Stimulated activated CD8-positive, alpha-beta memory T cell treated with anti-CD3 and anti-CD28 coated beads, Interleukin-4, amount 100 ng/mL, for 4 hours (primary cell): ENCODE measurements at places on chromosomes 1 and 21.

DNA sequence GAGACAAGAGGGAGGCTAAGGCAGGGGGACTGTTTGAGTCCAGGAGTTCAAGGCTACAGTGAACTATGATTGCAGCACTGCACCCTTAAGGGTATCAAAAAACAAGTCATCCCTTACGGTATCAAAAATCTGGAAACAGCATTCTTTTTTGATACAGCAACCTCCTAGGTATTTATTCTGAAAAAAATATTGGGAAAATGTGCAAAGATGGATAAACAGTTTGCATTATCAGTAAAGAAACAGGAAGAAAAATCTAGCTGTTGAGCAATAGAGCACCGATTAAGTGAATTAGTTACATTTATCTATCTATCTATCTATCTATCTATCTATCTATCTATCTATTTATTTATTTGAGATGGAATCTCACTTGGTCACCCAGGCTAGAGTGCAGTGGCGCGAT is 56.7 kb upstream of the SCAF4 start:
- no peak for DNase-seq

GRCh38 chr1:204751883-204752687 is 66.5 kb upstream of the LRRN2 start:
- no peak for DNase-seq

DNA sequence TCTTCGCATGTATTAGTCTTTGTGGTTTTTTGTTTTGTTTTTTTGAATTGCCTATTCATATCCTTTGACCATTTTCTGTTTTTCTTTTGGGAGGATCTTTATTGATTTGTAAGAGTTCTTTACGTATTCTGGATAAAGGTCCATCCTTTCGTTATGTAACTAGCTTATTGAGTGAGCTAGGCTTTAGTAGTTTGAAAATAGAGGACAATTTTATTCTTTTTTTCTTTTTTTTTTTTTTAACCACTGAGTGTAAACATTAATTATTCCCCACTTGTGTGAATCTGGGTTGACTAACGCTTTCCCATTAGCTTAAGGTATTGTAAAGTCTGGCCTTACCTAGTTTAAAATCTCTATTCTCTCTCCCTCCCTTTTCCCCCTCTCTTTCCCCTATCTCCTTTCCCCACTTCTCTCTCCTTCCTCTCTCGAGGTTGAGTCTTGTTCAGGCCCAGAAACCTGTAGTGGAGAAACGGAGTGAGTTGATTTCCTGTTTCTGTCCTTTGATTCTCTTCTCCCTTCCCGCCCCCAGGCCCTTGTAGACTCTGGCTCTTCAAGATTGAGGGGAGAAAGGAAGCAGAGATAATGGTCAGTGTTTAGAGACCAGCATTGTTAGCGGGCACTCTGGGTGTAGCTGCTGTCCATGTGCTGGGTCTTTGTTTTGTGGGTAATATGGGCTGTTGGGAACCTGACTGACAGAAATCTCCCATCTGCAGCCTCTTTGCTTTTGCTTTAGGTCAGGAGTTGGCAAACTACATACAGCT is 1.5 kb downstream of the MORC3 start:
- no peak for DNase-seq

GRCh38 chr1:15934211-15935055 is 41.5 kb downstream of the ZBTB17 start:
- DNase-seq, result no peak

DNA sequence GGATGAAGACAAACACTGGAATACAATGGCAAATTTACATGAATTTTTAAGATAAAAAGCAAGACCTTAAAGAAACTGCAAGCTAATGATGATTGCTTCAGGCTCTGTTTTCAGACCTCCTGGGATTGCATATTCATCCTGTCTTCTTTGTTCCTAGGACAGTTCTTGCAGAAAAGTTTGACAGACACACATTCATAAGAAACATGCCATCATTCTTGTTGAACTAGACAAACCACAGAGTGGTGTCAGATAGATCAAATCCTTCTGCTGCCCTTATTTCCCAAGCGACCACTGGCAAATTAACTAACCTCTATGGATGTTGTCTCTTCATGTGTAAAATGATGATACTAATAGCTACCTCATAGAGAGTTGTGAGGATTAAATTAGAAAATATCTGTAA is 181.3 kb downstream of the KCTD3 start:
- no peak for DNase-seq

DNA sequence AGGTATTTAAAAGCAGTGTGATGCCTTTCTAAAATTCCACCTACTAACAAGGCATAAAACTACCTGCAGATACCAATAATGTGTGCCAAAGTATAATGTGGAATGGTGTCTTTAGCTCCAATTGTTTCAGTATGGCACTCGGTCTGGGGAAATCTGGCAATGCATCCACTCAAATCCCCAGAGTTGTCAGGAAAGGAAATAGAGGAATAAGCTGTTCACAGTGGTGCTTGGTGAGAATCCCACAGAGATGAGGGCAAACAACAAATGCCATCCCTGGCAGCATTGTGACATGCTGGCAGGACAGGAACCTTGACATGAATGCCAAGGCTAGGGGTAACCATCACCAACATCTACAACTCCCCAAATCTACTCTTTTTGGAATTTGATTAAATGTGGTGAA is 240.7 kb downstream of the BARHL2 start:
- no peak for DNase-seq

DNA sequence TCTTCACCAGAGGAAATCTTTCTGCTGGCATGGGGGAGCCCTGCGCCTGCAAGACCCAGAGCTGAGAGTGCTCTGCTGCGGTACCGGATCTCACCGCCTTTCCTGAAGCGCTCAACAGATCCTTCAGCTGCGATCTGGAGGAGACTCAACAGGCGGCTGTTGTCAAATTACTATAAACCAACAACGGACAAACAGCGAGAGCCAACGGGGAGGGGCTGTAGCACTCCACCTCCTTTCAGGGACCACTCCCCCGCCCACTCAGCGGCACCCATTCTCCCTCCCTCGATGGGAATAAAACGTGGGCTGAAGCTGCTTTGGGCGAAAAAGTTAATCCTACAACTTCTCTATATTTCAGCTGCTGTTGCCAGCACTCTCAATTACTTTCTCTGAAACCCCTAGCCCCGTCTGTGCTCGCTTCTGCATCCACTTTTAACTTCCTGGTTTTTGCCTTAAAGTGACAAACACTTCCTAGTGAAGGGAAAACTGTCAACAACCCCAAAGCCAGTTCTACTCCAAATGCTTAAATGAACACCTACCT is at the start of gene FMO5:
FMO5 (minus strand) TSS at position 147 of the 538 bp plus-strand sequence. CDS start 310 bp downstream, outside the sequence.
- DNase-seq, result peak; percentile 12

DNA sequence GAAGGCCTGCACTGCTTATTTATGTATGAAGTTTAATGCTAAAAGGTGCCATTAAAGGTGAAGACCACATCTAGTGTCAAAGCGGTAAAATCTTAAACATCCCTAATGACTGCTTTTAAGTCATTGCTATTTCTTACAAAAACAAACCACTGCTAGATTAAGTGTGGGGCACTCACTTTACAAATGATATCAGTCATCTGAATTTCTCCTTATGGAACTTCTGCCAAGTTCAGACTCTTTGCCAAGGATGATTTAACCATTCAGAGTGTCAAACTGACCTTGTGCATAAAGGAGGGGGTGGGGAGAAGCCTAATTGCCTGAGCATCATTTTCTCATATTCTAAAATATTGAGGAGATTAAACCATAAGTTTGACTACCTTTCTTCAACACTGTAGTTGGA is 271.5 kb downstream of the TGFB2 start:
- DNase-seq, result no peak

- DNase-seq, result no peak
Measured at GRCh38 chr1:194919146-194919545, 1689.1 kb downstream of the KCNT2 start.

DNA sequence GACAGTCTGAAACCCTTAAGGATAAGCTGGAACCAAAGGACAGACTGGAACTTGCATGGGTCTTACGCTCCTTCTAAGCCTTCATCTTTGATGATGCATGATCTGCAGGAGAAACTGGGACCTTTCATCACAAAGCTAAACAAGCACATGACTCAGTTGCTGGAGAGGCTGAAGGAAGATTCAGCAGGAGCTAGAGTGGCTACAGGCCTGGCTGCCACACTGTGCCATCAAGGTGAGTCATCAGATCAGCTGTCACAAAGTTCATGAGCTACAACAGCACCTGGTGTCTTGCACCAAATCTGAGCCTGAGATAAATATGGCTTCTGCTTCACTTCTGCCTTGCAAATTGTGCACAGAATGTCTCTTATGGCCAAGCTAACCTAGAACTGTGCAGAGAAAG is 95.5 kb upstream of the MARK1 start:
- DNase-seq, result no peak

DNA sequence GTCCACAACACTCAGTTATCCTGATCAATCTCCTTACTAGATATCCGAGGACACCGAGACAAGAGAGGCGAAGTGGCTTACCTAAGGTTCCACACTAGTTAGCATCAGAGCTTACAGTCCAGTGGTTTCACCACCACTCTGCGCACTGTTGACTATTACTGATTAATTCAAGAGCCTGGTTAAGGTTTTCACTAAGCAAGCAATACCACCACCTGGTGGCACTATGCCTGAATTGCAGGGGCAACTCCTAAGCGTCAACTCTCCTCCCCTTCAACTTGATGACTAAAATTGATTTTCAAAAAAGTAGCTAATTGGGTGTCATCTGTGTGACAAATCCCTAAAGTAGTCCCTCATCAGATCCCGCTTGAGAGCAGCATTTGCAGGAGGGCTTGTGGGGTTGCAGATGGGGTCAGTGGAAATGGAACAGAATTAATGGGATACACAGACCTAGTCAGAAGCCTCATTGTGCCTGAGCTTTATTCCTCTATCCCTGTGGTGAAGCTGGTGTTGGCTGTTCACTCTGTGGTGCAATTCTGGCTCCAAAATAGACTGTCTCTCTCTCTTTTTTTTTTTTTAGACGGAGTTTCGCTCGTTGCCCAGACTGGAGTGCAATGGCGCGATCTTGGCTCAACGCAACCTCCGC is 9.1 kb downstream of the TTC22 start:
- DNase-seq, result no peak

GRCh38 chr1:46396441-46397398 is 2.6 kb downstream of the FAAH start:
- no peak for DNase-seq

DNA sequence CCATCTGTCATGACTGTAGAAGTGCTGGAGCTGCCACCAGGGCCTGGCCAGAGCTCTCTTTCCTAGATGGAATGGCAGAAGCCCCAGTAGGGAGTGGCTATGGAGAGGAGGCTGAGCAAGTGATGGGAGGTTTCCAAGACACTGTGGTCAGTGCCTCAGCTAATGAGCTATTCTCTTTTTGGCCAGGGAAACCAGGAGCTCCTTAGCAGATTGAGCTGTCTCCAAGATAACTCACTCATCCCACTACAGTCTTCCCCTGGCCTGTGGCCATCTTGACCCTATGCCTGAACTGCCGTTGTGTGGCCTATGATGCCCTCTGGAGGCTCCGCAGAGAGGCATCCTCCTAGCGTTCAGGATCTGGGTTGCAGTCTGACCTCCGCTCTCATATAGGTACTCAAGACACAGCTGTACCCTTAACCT is 60.5 kb downstream of the ERI3 start:
- DNase-seq, result no peak

DNA sequence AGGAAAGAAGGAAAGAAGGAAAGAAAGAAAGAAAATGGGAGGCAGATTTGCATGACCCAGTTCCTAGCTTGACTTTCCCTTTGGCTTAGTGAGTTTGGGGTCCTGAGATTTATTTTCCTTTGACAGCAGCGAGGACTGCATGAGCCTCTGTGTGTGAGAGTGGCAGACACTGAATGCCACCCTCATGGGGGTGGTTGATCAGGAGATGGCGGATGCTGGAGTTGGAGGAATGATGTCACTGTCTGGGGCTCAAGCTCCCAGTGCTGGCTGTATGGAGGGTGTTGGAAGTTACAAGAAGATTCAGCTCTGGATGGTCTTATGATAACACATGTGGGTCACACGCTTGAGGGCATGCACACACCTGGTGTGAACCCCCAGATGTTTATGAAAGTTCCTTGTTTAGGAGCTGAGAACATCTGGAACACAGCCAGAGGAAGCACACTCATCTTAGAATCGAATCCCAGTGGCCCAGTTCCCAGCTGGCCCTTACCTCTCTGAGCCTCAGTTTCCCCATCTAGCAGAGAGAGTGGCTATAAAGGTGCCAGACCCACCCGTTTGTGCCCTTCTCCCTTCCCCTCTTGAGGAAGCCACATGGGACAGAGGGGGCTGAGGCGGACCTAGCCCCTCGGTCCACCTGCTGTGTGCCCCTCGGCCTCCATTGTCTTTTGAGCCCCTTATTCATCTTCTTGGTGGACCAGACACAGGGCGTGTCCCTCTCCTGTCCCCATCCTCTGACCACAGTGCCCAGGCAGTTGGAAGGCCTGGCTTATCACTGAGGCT is 5.7 kb downstream of the PADI4 start:
- DNase-seq, result no peak

- no peak for DNase-seq
Measured at GRCh38 chr1:94553931-94554330, 12.4 kb upstream of the F3 start.

DNA sequence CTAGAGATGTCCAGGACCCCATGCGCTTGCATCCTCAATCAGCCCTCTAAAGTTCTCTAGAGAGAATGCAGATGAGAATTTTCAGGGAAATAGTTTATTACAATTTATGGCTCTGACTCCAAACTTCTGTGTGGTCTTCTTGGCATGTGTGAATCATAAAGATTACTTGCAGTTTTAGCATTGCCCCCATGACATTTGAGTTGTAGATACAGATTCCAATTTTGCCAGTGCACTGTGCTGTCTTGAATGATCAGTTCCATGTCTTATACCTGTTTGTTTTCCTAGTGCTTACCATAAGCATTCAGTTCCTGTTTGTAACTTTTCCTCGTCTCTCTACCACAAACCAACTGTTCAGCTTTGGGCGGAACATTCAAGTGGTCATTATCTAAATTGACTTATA is 4.8 kb downstream of the KRTAP21-3 start:
- DNase-seq, result no peak

DNA sequence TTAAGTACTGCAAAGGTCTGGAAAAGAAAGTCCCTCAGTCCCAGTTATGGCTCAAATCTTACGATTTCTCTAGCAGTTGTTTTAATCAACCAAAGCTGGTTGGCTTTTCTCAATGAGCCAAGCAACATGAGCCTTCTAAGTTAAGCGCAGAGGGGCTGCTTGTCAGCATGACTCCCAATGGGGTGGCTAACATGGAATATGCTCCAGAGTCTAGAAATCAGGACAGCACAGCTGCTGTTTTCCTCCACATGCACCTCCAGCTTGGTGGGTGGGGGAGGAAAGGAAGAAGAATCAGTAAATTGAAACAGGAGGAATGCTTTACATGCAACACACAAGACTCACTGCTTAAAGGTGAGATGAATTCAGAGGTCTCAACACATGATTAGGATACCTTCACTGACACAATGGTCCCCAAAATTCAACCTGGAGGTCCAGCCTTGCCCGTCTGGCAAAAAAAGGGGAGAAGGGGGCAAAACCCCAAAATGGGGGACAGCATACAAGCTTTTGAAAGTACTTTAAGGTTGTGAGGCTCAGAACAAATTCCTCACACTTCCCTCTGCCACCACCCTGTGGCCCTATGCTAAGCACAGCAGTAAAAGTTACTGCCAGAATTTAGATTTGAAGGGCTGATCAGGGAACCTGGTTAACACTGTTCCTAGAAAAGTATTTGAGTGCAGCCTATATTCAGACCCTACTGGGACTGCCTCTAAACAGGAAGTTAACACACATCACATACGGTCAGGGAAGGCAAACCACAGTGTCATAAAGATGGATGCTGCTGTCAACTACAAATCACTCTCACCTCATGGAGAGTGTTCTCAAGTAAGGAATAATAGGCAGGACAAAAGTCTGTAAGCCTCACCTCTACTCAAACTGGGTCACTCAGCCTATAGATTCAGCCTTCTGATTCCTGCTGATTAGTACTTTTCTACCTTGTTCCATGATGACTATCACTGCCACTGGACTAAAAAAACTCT is 2.6 kb downstream of the GATAD2B start:
- no peak for DNase-seq

GRCh38 chr1:112735752-112736151 is 20.6 kb upstream of the PPM1J start:
- no peak for DNase-seq
